ENCODE measurements at places on chromosomes 1 and 21. TPM values are rescaled to one million over a fixed set of nuclear protein-coding genes. Genes with fewer than 3 reads are reported as not detected.

- DNase-seq: no peak
Observed at GRCh38 chr1:30694280-30695175, 28.9 kb downstream of the MATN1 start.

The SELENBP1 gene
- 2.3 TPM for total RNA-seq

The LEFTY2 gene
- total RNA-seq: not detected

- no peak for DNase-seq
Observed at GRCh38 chr21:16742131-16742641, 770.7 kb upstream of the CXADR start.

GRCh38 chr1:40774266-40774998 is 9.2 kb upstream of the KCNQ4 start:
- DNase-seq: no peak

The SLC1A7 gene
- not detected for total RNA-seq

- no peak for DNase-seq
Observed at GRCh38 chr1:42449256-42449655, 6.6 kb downstream of the ZMYND12 start.

DNA sequence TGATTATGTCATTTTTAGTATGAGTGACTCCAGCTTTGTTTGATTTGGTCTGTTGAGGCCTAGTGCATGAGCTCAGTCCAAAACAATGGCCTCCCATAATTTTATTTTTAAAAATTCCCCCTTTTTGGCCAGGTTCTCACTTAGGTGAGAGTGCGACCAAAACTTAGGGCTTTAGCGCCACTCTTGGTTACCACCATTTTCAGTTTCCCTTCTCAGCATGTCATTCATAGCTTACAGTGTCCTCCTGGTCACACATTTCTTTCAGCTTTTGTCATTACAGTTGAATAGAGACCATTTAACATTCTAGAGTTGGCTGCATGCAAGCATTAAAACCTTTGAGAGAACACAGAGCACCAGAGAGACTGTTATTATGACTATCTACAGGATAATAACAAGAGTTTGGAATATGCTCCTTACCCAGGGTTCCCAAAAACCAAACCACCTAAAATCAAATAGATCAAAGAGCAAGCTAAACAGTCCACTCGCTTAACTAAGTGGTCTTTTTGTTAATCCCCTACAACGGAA is 85.4 kb downstream of the TLR5 start:
- no peak for DNase-seq

DNA sequence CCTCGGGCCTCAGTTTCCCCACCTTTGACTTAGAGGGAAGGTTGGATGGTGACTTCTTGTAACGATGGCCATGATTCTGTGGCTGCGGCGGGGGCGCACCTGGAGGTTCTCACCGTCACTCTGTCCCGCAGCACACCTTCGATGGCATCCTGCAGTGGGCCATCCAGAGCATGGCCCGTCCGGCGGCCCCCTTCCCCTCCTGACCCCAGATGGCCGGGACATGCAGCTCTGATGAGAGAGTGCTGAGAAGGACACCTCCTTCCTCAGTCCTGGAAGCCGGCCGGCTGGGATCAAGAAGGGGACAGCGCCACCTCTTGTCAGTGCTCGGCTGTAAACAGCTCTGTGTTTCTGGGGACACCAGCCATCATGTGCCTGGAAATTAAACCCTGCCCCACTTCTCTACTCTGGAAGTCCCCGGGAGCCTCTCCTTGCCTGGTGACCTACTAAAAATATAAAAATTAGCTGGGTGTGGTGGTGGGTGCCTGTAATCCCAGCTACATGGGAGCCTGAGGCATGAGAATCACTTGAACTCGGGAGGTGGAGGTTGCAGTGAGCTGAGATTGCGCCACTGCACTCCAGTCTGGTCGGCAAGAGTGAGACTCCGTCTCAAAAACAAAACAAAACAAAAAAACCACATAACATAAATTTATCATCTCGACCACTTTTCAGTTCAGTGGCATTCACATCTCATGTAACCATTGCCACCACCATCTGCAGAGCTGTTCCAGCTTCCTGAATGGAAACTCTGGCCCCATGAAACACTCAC is 2.1 kb upstream of the PFKL start:
- DNase-seq: no peak

Data from kidney epithelial cell (primary cell).